SK-N-SH (cell line): ENCODE measurements at places on chromosomes 6 and 20.

GRCh38 chr20:18488301-18488700 lies 8.7 kb downstream of the RBBP9 start:
- DNase-seq = no peak
- H3K4me3 ChIP-seq = no peak overlapping the region
- no peaks in the 10 kb centered on the region for H3K4me1 ChIP-seq
- H3K36me3 ChIP-seq = peaks cover 68% of the 10 kb centered on the region

- H3K27ac ChIP-seq = no peak overlapping the region
- H3K4me1 ChIP-seq = peaks cover 9% of the 10 kb centered on the region; the same call in 1 of the 2 replicates
- no peak for DNase-seq
Observed at GRCh38 chr6:6659600-6660327, 71.2 kb downstream of the LY86 start.

DNA sequence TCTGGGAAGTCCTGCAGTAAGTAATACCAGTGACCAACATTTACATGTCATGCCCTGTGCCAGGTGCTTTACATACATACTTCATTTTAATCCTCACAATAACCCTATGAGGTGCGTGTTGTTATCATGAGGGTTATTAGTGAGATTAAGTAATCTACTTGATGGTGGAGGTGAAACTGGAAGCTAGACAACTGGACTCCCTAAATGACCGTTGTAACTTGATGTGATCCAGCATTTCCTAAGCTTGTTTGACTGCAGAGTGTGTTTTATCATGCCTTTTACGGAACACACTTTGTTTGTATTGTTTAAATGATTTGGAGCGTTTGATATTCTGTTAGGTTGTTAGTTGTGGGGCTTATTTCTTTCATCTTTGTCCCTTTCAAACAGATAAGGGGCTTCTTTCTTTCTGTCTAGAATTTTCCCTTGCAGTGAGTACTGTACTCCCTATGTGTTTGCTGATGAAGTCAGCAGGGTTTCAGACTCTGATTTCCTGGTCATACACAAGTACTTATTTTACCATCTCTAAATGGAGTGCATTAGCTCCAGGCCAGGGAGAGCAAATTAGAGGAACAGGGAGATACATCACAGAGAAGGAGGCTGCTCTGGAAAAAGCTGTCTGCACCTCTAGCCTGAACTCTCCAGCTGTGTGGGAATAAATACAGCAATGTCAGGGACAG lies 29.7 kb downstream of the CHMP4B start:
- H3K36me3 ChIP-seq = no peaks in the 10 kb centered on the region
- H3K27me3 ChIP-seq = no peaks in the 10 kb centered on the region

DNA sequence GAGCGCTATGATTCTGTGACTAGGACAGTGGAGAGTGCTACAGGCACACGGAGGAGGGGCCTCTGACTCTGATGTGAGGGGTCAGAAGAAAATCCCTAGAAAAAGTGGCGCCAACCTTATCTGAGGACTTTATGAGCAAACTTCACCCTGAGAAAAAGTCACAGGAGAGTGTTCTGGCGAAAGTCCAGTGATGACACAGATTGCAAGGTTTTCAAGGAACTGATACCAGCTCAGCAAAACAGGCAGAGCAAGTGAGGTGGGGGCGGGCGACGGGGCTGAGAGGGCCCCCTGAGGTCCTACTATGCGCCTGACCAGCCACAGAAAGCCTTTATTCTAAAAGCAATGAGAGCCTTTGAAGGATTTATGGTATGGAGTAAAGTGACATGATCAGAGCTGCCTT lies 73.3 kb downstream of the SLC22A23 start:
- no peak overlapping the region for H3K4me3 ChIP-seq
- no peak for DNase-seq
- H3K36me3 ChIP-seq = no peaks in the 10 kb centered on the region
- H3K4me1 ChIP-seq = no peaks in the 10 kb centered on the region
- peaks cover 24% of the 10 kb centered on the region; the same call in 1 of the 2 replicates for H3K27me3 ChIP-seq
- H3K27ac ChIP-seq = no peak overlapping the region

DNA sequence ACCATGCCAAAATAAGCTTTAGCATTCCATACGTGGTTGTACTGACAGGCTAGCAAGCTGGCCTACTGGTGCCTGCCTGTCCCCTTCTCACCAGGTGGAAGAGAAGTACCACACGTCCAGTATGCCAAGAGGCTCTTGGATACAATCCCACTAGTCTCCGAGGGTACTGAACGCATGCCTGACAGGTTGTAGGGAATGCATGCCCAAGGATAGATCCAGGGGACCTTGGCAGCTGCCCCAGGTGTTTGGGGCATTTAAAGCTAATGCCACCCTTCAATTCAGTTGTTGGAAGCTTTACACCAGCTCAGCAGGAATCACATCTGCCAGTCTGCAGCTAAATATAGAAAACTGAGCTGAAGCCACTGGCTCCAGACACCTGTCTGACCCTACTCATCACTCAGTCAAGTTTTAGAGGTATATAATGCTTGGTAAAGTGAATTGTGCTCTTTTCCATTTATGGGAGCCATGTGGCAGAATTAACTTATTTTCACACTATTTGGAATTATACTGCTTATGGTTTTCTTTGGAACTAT lies 4.9 kb downstream of the TUBB2B start:
- H3K27me3 ChIP-seq = 0 out of 2 replicates have a peak, but pooled peaks cover 6% of the 10 kb centered on the region
- no peak for DNase-seq
- no peak overlapping the region for H3K27ac ChIP-seq
- no peak overlapping the region for H3K4me3 ChIP-seq

- no peaks in the 10 kb centered on the region; the same call in none of the 2 replicates for H3K4me1 ChIP-seq
- no peak overlapping the region for H3K27ac ChIP-seq
- H3K36me3 ChIP-seq = no peaks in the 10 kb centered on the region
- H3K27me3 ChIP-seq = no peaks in the 10 kb centered on the region
- no peak for DNase-seq
- H3K4me3 ChIP-seq = no peak overlapping the region
Observed at GRCh38 chr6:22726966-22727365, 157.6 kb downstream of the HDGFL1 start.

GRCh38 chr20:24766826-24767622 lies 182.0 kb upstream of the CST7 start:
- DNase-seq = no peak
- H3K27ac ChIP-seq = no peak overlapping the region
- no peak overlapping the region for H3K4me3 ChIP-seq
- H3K27me3 ChIP-seq = no peaks in the 10 kb centered on the region
- no peaks in the 10 kb centered on the region for H3K4me1 ChIP-seq
- no peaks in the 10 kb centered on the region for H3K36me3 ChIP-seq

DNA sequence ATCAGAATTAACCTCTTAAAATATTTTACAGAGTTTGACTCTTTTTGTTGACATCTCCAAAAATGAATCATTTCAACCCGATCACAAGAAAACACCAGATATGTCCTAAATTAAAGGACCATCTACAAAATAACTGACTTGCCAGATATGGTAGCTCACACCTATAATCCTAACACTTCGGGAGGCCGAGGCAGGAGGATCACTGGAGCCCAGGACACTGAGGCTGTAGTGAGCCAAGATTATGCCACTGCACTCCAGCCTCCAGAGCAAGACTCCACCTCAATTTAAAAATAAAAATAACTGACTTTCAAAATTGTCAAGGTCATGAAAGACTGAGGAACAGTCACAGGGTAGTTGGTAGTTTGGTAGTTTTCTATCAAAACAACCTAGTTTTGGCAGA lies 34.9 kb downstream of the DCDC2 start:
- H3K36me3 ChIP-seq = no peaks in the 10 kb centered on the region
- no peaks in the 10 kb centered on the region; the same call in 1 of the 2 replicates for H3K4me1 ChIP-seq
- DNase-seq = no peak

DNA sequence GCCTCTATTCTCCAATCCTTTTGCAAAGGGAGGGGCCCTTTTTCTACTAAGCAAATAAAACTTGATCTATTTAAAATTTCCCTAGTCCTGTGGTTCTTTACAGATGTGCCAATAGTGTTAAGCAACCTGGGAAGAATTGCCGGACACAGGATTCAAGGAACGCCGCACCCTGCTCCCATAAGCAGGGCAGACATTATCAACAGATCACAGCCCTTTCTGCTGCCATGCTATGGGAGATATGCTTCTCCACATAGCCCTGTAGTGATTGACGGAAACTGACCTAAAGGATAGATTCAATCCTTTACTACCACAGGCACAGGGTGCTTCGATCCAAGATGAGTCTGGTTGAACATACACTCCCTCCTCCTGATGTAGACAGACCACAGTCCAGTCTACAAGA lies 118.4 kb upstream of the TRAF3IP2 start:
- H3K4me1 ChIP-seq = peaks cover 4% of the 10 kb centered on the region; the same call in 1 of the 2 replicates
- H3K4me3 ChIP-seq = no peak overlapping the region
- no peak overlapping the region for H3K27ac ChIP-seq
- H3K27me3 ChIP-seq = no peaks in the 10 kb centered on the region
- no peak for DNase-seq

- no peaks in the 10 kb centered on the region for H3K36me3 ChIP-seq
- no peaks in the 10 kb centered on the region for H3K27me3 ChIP-seq
- H3K27ac ChIP-seq = no peak overlapping the region
- H3K4me3 ChIP-seq = no peak overlapping the region
- DNase-seq = no peak
Observed at GRCh38 chr6:5453546-5453945, 192.2 kb downstream of the FARS2 start.
